ENCODE measurements at places on chromosomes 5 and 9. TPM values are rescaled to one million over a fixed set of nuclear protein-coding genes. Genes with fewer than 3 reads are reported as not detected.

- peak; percentile 66 for DNase-seq
Observed at GRCh38 chr9:86282979-86283535, 719 bp upstream of the ISCA1 start.

DNA sequence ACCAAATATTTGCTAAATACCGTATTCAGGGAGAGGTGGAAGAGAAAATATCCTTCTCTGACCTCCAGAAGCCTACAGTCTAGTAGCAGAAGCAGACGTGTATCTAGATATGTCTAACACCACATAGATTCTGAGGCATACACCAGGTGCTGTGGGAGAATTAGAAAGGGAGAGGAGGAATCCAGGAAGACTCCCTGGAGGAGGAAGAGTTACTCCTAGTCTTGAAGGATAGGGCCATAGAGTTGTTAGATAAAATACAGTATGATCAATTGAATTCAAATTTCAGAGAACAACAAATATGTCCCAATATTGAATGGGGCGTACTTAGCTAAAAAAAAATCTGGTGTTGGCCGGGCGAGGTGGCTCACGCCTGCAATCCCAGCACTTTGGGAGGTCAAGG is 58.7 kb downstream of the TMOD1 start:
- DNase-seq, result no peak

GRCh38 chr5:10291692-10292339 is 15.9 kb downstream of the CMBL start:
- DNase-seq, result no peak

The MOB3B gene
- 2.6 TPM for total RNA-seq

The EQTN gene
- total RNA-seq, result not detected
